ENCODE measurements at places on chromosomes 11 and 22.

DNA sequence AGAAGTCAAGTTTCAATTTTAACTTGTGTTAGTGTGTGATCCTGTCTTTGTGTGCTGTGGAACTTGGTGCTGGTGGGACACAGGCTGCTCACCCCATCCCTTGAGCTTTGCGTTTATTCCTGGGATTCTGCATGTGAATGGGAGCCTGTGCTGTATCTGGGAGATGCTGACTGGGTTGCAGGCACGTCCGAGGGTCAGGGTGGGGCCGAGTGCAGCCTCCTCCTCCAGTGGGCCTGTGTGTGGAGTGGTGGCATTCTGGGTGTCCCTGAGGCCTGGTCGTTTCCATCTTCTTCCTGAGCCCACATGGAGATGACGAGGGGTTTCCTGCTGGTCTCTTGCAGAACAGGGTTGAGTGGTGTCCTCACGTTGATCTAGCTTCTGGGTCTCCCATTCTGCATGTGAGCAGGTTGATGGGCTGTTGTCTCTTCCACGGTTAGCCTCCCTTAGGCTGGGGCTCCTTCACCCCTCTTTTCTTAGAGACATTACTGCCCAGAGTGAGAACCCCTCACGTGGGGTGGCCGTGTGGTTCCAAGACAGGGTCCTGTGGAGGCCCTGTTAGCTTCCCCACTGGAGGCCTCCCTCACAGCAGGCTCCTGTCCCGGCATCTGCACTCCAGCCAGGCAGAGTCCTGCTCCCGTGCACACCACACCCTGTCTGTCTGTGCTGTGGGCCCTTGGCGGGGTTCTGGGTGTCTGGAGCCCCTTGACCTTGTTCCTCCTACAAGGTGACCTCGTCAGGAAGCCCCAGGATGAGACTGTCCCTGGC lies 4.9 kb downstream of the PTDSS2 start:
- no peak for DNase-seq

DNA sequence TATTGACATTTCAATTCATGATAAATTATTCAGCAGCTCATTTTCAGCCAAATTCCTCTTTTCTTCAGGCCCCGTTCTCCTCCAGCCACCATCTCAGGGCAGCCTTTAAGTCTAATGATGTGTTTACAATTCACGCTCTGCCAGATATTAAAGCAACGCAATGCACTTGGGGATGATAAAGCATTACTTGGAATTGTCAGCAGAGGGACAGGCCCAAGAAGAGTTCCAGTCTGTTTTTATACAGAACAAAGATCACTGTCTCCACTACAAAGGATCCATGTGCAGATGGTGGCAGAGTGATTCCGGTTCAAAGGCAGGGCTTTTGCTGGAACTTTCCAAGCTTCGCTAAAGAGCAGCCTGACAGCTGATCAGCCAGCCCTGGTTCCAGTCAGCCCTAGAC lies 13.6 kb upstream of the GALNT18 start:
- DNase-seq = no peak

DNA sequence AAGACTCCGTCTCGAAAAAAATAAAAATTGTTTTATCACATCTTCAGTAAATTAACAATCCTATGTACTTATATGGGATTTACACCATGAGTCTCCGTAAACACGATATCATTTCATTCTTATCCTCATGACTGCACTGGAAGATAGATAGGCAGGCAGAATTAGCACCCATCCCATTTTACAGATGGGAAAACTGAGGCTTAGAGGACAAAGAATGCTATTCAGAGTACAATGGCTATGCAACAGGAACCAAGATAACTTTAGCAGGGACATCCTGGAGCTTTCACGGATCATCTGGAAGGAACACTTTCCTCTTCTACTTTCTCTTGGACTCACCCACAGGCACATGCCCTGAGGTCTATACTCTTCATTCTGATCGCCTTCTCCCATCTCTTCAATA lies 14.6 kb upstream of the SGSM1 start:
- no peak for DNase-seq

DNA sequence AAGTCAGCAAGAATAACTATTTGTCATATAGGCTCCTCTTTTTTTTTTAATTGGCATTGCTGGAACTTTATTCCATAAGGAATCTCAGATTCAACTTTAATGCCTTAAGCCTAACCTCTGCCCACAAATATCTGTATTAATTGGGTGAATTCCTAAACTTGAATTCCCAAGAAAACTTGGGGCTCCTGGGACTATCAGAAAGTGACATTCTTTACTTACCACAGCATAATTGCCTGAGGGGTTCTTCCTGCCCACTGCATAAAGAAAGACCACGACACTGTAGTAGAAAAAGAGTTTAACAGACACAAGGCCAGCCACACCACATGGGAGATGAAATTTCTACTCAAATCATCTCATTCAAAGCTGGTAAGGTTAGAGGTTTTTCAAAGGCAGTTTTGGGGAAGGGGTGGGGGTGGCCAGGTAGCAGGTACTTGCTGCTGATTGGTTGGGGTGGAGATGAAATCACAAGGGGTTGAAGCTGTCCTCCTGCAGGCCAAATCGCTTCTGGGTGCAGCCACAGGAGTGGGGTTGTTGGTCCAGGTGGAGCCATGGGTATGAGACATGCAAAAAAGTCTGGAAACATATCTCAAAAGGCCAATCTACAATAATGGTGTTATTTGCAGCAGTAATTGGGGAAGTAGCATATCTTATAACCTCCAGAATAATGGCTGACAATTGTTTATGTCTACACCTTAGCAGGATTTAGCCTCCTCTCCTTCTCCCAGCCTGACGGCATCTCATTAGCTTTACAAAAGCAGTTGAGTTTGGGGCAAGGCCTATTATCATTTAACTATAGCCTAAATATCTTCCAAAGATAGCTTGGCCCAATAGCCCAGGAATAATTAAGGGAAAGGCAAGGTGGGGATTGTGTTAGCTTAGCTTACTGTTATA lies 4.8 kb upstream of the NLRP10 start:
- no peak for DNase-seq

DNA sequence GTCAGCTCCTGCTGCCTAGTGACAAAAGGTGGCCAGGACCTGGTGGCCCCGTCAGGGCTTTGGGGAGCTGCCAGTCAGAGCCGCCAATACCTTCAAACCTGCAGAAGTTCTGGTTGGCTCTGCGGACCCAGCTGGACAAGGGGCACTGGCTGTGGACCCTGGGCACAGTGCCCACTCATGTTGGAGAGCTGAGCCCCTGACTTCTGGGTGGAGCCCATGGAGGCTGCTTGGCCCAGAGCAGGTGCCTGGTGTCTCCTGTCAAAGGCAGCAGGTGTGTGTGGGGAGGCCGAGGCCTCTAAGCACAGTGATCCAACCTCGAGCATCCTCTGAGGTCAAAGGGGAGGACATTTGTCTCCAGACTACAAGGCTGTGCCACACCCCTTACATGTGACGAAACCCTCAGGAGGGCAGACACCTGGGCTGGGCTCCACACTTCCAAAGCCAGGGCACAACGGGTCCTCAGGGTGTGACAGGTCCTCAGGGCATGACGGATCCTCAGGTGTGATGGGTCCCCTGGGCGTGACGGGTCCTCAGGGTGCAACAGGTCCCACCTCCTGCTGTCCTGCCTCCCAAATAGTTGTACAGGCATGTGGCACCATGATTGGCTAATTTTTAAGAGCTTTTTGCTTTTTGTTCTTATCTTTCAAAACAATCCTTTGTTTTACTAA lies 37.0 kb downstream of the MUC2 start:
- no peak for DNase-seq

- no peak for DNase-seq
Observed at GRCh38 chr11:45323601-45324249, 37.6 kb upstream of the SYT13 start.

Data from hematopoietic multipotent progenitor cell treated with erythropoietin and hydrocortisone succinate and interleukin-3 and kit ligand, for 8 days (in vitro differentiated cells).